ENCODE measurements at places on chromosomes 3 and 15.

GRCh38 chr3:157388976-157389375, 47.7 kb upstream of the PTX3 start:
- DNase-seq, result no peak

GRCh38 chr3:193732391-193732790, 139.4 kb downstream of the OPA1 start:
- DNase-seq, result no peak

GRCh38 chr3:113153499-113154107, 57.8 kb upstream of the BOC start:
- DNase-seq, result no peak

DNA sequence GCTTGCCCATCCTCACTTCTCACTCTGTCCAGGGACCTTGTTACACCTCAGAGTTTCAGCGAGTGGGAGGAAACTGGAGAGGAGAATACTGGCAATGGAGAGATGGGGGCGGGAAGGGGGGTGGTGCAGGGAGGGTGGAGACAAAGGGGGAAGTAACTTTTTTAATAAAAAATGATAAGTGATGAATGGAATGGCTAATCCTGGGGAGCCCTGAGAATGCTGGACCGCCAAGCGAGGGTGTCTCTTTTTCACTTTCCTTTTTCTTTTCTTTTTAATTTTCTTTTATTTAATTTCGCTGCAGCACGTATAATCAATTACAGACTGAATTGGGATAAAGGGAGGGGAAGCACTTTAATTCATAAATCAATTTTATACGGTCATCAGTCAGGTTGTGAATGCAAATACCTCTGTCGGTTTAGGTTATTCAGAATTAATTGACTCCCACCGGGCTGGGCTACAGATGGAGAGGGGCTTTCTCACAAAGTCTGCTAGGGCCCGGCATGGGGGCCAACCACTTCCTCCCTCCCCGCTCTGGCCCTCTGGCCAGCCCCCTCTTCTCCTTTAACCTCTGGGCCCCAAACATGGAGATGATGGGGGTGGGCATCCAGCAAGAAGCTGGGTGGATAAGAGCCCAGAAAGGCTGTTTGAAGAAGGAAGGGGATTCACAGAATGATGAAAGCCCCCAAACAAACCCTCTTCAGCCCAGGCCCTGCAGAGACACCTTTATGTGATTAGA, 106.8 kb upstream of the BOC start:
- no peak for DNase-seq

DNA sequence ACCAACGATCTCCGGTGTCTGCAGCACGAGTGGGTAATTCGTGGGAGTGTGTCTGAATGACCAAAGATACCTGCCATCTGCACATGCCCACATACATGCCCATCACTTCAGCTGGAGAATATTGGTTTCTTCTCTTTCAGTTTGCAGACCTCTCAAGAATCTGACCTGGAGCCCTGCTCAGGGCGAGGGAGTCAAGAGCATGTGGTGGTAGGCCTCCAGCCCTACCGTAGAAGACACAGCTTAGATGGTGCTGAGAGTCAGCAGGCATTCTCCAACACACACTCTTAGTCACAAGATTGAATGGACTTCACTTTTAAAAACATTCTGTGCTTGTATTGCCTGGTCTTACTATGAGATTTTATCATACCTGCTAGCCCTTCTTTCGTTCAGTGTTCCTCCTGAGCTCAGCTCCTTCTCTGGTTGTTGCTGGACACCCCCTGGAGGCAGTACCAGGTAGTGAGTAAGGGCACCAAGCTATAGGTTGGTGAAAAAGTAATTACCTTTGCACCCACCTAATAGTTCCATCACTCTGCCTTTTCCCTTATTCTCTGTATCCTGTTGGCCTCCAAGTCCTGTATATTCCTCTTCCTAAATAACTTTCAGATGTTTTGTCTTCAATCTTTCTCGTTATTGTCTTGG, 252.0 kb downstream of the CACNA2D3 start:
- DNase-seq, result no peak

DNA sequence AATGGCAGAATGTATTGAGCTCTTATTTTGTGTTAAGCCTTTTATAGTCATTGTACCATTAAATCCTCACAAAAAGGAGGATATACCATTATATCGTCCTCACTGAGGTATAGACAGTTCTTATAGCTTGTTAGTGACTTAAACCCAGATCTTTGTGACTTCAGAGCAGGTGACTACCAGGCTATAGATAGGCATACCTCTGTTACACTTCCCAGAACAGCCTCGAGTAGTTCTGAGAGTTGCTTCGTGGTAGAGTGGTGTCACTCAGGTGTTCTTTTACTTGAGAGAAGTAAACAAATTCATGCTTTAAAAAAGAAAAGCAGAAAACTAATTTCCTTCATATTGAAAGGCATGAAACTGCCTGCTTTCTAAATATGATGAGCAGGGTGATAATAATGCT, 59.9 kb downstream of the SEC22A start:
- no peak for DNase-seq

DNA sequence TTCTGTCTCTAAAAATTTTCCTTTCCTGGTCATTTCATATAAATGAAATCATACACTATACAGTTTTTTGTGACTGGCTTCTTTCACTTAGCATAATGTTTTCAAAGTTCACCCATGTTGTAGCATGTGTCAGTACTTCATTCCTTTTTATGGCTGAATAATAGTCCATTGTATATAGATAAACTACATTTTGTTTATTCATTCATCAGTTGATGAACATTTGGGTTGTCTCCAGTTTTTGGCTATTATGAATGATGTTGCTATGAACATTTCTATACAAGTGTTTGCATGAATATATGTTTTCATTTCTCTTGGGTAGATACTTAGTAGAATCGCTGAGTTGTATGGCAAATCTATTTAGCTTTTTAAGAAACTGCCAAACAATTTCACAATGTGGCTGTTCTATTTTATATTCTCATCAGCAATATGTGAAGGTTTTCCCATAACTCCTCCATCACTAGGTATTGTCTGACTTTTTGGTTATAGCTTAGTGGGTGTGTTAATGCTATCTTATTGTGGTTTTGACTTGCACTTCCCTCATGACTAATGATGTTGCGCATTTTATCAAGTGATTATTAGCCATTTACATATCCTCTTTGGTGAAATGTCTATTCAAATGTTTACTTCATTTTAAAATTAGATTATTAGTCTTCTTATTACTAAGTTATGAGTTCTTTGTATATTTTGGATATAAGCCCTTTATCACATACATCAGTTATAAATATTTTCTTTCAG, 21.7 kb upstream of the AP4E1 start:
- DNase-seq, result no peak

- no peak for DNase-seq
These were observed 5.0 kb upstream of the CDV3 start for GRCh38 chr3:133568294-133569014.

- DNase-seq, result no peak
These were observed 617.2 kb upstream of the UBE2E2 start for GRCh38 chr3:22585911-22586310.

GRCh38 chr15:69734699-69735098, 282.1 kb downstream of the RPLP1 start:
- no peak for DNase-seq

GRCh38 chr15:57727031-57727430, 20.5 kb downstream of the POLR2M start:
- no peak for DNase-seq

DNA sequence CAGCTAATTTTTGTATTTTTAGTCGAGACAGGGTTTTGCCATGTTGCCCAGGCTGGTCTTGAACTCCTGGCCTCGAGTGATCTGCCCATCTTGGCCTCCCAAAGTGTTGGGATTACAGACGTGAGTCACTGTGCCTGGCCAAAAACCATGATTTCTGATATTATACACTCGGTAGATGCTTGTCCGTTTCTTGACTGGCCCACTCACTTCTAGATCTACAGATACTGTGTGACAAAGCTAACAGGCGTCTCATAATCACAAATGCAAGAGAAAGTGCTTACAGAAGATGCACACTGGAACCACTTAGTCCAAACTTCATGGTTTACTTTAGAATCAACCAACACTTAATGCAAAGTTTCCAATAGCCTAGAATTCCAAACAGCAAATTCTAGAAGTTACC, 8.4 kb downstream of the PROK2 start:
- DNase-seq, result no peak

GRCh38 chr3:46695177-46695961, 1.9 kb upstream of the ALS2CL start:
- peak; percentile 44 for DNase-seq

DNA sequence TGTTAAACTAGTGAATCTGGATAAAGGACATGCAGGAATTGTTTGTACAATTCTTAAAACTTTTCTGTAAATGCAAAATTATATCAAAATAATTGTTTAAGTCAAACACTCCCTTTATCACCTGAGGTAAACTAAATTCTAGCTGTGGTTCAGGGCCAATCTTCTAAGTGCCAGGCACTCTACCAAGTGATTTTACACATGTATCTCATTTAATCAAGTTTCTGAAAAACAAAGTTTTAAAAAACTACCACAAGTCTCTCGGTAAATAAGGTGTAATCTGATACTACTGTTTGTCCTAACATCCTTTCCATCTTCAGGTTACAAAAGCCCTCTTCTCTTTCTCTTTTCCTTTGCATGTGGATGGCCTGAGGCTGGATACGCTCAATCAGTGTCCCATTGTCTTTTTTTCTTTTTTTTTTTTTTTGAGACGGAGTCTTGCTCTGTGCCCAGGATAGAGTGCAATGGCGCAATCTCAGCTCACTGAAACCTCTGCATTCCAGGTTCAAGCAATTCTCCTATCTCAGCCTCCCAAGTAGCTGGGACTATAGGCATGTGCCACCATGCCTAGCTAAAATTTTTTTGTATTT, 19.3 kb downstream of the IFT80 start:
- DNase-seq, result no peak

DNA sequence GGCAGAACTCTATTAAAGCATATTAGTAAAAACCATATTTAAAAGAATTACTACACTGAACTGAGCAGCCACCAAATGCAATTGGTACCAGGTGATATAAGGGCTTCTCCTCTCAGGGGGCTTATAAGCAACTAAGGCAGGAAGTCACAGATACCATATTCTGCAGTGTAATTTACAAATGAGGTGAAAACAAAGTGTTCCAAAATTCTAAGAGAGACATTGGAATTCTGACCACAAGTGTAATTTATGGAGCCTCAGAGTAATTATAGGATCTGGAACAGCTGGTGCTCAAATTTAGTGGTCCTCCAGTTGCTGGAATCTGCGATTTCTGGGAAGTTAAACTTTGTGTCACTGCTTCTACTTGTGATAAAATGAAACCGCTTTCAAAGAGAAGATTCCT, 3.1 kb upstream of the NR1I2 start:
- no peak for DNase-seq

All from right hindlimb (tissue), 1 donor.